Choroid plexus epithelial cell (primary cell): ENCODE measurements at places on chromosomes 7 and 10.

GRCh38 chr10:88893611-88894010 lies 13.6 kb downstream of the STAMBPL1 start:
- DNase-seq = peak; percentile 42

DNA sequence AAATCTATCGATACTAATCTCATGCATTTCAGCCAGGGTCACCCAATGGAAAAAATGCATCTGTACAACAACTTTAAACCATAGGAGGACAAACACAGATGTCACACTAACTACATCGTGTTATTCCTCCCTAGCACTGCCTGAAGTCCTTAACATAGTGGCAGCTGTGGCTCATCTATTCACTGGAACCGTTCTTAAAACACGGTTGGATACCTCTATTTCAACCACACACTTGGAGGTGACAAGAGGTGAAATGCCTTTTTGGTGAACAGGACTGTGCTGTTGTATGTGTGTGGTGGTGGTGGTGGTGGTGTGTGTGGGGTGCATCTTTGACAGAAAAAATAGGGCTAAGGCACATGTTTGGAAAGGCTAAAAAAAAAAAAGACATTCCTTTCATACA lies 93.1 kb downstream of the NRP1 start:
- peak; percentile 60 for DNase-seq

- DNase-seq = no peak
Observed at GRCh38 chr7:148435715-148436114, 154.9 kb upstream of the C7orf33 start.

GRCh38 chr7:30634634-30635201 lies 40.0 kb downstream of the GARS1 start:
- DNase-seq = no peak

DNA sequence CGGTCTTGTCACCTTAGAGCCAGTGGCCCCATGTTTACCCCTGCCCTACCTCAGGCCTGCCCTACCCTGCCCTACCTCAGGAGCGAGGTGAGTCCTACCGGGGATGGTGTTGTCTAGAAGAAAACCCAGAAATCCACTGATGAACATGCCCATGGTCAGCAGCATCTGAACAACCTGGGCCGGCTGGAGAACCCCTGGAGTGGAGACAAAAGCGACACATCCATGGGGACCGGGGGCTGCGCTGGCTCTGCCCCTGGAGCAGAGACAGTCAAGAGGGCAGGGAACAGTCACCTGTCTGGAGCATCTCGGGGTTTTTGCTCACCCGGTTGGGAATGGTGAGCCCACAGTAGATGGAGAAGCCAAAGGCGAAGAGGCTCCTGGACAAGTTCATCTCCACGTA lies 36.3 kb downstream of the STRA8 start:
- DNase-seq = no peak

GRCh38 chr10:25888627-25889026 lies 45.4 kb upstream of the MYO3A start:
- no peak for DNase-seq

- DNase-seq = no peak
Observed at GRCh38 chr10:126906704-126907422, 1.6 kb downstream of the DOCK1 start.

DNA sequence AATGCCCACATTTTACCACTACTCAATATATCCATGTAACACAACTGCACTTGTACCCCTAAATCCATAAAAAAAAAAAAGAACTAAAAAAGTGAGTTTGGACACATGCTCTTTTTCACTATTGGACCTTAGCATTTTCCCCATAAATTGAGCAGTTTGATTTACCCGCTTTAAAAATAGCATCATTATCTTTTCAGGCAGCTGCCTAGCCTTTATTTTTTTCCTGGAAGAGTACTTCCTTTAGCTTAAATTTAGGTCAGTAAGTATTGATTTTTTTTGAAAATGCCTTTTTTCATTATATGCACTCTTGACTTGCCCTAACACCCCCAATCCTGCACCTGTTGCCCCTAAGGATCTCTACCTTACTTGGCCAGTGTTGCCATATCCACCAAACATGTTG lies 5.3 kb upstream of the NT5C3A start:
- DNase-seq = no peak
